Dermis microvascular lymphatic vessel endothelial cell (primary cell): ENCODE measurements at places on chromosomes 3 and 15. TPM values are rescaled to one million over a fixed set of nuclear protein-coding genes. Genes with fewer than 3 reads are reported as not detected.

DNA sequence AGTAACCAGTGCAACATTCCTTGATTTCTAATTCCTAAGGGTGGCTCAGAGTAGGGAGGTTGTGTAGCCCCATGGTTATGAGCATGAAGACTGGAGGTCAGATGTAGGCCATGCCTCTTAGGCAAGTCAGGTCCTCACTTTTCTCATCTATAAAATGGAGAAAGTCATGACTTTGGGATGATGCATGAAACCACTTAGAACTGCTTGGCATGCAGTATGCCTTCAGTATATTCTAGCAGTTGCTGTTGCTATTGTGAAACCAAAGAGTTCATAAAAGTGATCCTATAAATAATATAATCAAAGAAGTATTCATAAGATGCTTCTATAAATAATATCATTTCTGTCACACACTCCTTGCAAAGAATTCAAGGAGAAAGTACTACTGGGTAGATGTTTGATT lies 65.5 kb downstream of the TMEM108 start:
- DNase-seq: no peak

DNA sequence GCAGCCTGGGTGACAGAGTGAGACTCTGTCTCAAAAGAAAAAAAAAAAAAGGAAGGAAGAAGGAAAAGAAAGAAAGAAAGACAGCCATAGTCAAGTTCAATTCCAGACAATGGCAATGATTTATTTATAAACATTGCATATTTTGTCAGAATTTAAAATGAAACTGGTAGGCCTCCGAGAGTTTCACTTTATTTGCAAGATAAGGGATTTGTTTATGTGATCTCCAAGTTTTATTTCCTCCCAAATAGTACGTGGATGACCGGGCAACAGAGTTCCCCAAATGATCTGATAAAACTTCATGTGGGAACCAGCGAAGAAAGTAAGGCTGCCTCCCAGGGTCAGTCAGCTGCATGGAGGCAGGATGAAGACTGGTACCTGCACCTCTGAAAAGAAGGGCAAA lies 28.6 kb upstream of the MOBP start:
- no peak for DNase-seq

FEZF2 gene
- total RNA-seq: not detected in 2 replicates

DNA sequence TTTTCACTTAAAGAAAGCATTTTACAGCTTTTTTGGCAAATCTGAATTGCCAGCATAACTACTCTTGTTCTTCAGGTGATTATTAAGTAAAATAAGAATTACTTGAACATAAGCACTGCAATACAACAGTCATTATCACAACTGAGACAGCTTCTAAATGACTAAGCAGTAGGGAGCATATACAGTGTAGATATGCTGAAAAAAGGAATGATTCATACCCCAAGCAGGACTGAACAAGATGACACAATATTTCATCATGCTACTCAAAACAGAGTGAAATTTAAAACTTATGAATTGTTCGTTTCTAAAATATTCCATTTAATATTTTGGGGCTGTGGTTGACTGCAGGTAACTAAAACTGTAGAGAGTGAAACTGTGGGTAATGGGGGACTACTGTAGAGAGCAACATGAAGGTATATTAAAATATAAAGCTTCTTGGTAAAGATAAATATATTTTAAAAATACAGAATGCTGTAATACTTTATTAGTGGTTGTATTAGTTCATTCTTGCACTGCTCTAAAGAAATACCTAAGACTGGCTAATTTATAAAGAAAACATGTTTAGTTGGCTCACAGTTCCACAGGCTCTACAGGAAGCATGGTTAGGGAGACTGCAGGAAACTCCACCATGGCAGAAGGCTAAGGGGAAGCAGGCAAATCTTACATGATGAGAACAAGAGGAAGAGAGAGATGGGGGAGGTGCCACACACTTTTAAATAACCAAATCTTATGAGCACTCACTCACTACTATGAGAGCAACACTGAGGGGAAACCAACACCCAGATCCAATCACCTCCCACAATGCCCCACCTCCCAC lies 84.8 kb downstream of the DCLK3 start:
- no peak for DNase-seq

SMCO1 gene
- total RNA-seq: not detected in 2 replicates

GRCh38 chr3:139044366-139045210 lies at the start of gene PRR23C:
TSS of gene PRR23C (minus strand) at chr3:139044892. CDS start at chr3:139044620, 272 bp downstream.
- DNase-seq: no peak

DNA sequence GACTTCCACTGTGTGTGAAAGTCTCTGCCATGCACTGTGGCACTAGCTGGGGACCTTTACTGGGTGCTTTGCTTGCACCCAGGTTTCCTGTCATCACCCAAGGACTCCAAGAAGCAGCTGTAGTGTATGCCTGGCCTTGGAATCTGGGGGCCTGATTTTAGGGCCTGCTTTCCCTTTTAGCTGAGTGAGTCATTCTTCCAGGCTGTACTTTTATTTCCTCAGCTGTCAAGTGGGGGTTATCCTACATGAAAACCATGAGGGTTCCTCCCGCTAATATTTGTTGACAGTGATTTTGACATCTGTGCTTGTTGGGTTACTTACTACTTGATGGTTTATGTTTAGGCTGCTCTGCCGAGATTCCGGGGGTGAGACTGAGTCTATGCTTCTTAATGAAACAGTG lies 18.5 kb downstream of the GORASP1 start:
- no peak for DNase-seq

DNA sequence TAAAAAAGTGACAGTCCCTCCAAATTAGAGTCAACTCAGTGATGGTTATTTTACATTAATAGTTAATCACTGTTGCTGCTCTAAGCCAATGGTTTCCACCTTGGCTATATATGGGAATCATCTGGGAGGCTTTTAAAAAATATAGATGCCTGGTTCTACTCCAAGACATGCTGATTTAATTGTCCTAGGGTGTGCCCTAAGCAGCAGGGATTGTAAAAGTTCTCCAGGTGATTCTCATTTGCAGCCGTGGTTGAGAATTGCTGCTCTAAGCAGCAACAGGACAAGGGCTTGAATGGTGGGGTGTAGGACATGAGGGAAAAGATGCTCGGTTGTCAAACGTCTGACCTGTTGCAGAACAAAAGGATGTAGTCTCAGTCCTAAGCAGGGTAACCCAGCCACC lies 405.1 kb upstream of the MCTP2 start:
- no peak for DNase-seq

SEMA7A gene
- 0.51 and 0.89 TPM in 2 replicates for total RNA-seq

DNA sequence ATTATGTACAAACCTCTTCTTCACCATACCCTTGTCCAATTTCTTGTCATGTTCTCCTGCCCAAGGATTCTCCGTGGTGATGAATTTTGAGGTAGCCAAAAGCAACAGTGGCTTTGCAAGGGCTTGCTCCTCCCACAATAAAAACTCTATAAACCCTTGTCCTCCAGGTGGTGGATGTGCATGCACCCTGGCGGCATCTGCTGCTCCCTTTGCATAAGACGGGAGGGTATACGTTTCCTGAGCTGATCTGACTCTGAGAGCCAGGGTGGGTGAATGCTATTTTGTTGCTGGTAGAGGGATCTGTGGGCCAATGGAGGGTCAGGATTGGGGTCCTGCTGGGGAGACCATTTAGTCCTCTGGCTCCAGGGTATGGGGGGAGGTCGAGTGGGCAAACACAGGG lies 5.4 kb downstream of the DNAH1 start:
- DNase-seq: no peak

ACVR2B gene
- 2.7 and 3.3 TPM in 2 replicates for total RNA-seq

RTP4 gene
- 1.3 and 5.2 TPM in 2 replicates for total RNA-seq

RASGRP1 gene
- total RNA-seq: 0.13 and 0.26 TPM in 2 replicates

CKMT1A gene
- not detected in 2 replicates for total RNA-seq

SKOR1 gene
- total RNA-seq: under 0.01 TPM in 2 replicates
